Activated T-helper 1 cell treated with Interleukin-2 at 50 U/mL for 16 hours (primary cell): ENCODE measurements at places on chromosomes 7 and 10.

- DNase-seq: no peak
Measured at GRCh38 chr10:26550774-26551526, 112.8 kb downstream of the APBB1IP start.

- no peak for DNase-seq
Measured at GRCh38 chr10:78166261-78166660, 132.6 kb downstream of the RPS24 start.

GRCh38 chr7:95817866-95818640 is 45.7 kb downstream of the DYNC1I1 start:
- DNase-seq: no peak

GRCh38 chr7:15441915-15442314 is 119.9 kb downstream of the AGMO start:
- no peak for DNase-seq

DNA sequence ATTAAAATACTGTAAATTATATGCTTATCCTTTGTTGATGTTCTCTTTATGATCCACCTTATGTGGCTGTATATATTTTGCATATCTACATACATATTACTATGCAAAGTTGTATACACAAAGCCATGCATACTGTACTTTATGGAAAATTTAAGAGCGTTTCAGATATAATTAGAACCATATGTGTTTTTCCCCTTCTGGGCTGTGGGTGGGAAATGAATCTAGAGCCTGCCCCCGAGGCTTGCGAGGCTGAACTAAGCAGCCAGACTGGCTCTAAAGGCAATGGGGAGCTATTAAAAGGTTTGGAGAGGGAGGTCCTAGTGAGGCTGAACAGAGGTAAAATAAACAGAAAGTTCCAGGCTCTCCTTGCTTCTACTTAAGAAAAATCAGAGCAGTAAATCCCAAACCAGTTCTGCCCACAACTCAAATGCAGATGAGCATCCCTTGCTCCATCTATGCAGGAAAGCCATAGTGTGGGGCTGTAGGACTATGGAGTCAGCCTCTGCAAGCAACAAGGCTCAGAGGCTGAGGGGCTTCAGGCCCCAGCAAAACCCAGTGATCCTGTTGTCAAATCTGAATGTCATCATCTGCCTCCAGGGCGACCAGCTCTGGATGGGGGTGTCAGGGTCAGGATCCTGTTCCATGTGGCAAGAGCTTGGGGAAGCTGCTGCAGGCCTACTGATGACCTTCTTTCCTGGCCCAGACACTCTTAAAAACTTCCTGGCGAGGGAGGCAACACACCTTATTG is 14.1 kb upstream of the DDIT4 start:
- DNase-seq: no peak

- DNase-seq: no peak
Measured at GRCh38 chr10:106576534-106576933, 588.0 kb downstream of the SORCS1 start.

DNA sequence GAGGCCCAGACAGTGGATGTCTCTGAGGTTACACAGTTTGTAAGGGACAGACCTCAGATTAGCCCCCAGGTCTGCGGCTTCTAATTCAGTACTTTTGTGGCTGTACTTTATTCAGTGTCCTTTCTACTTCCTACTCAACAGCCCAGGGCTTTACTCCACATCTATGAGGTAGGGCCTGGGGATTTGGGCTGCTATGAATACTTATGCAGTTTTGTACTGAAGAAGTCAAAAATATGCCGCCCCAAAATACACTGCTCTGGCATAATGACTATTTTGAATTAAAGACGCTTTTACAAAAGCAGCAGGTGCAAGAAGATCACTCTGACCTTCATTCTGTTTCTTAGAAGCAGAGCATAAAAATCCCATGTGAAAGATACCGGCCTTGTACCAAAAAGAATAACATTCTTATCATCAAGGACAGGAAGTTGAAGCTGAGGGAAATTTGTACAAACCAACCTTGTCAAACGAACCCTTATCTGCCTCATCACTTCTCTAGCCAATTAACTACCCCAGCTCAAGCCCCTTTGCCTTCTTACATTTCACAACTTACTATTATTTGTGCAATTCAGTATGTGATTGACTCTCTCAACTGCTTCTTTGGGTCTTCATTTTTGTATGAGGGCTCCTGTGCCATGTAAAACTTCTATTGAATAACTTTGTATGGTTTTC is 26.1 kb upstream of the TRUB1 start:
- DNase-seq: no peak

- DNase-seq: no peak
Measured at GRCh38 chr7:75948179-75948578, 33.2 kb downstream of the POR start.

- no peak for DNase-seq
Measured at GRCh38 chr7:37488163-37488764, 39.6 kb upstream of the ELMO1 start.

DNA sequence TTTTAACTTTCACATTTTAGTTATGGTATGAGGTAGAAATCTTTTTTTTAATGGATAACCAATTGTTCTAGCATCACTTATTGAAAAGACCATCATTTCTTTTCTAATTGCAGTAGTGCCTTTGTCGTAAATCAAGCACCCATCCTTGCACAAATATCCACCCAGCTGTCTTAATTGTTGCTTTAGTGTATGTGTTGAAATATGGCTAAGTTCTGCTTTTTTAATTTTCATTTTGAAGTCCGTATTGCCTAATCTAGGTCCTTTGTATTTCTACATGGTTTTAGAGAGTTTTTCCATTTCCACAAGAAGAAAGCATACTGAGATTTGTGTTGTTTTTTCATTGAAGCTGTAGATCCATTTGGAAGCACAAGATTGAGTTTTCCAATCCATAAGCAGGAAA is 259.6 kb upstream of the SEMA3E start:
- no peak for DNase-seq

DNA sequence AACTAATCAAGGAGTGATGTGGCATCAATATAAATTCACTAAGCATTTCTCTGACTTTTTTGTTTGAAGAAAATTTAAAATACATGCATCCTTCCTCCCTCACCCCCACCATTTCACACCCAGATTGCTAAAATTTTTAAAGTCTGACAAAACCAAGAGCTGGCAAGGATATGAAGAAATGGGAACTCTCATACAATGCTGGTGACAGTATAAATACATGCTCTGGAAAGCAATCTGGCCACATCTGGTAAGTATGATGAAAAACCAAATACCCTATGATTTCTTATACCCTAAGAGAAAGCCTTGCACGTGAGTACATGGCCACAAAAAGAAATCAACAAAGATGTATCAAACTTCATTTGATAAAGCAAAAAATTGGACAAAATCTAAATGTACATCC is 31.2 kb downstream of the P4HA1 start:
- no peak for DNase-seq

- DNase-seq: no peak
Measured at GRCh38 chr10:26454891-26455290, 16.8 kb downstream of the APBB1IP start.

GRCh38 chr7:16753932-16754855 is 639 bp downstream of the TSPAN13 start:
- no peak for DNase-seq

GRCh38 chr10:6769704-6770417 is 189.8 kb upstream of the PRKCQ start:
- DNase-seq: no peak

DNA sequence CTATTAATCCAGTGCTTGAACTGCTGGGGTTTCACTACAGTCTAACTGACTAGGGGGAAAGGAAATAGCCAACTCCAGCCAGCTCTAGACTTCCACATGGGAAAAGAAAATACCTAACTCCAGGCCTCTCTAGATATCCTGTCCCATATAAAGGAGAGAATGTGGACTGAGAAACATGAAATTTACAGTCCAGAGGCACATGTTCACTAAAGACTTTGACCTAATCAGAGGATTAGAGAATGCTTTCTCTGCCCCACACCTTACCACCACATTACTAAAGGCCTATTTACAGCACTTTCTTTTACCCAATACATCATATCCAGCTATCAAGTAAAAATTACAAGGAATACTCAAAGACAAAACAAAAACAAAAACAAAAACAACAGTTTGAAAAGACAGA is 164.2 kb downstream of the PCLO start:
- no peak for DNase-seq

DNA sequence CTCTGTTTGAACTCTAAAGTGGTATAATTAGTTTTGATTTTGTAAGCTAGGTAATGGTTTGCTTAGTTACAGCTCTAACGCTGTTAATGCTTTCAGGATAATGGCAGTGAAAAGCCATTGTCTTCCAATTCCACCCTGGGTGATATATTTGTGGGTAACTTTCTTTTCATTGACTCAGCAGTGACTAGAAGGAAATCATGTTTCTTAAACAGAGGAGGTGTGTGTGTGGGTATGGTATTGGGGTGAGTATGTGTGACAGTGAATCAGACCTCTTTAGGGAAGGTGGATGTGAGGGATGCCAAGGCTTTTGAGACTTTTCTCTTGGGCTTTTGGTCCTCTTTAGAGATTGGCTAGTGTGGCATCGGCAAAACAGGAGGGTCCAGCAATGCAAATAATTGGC is 13.6 kb downstream of the ENTPD7 start:
- DNase-seq: no peak

DNA sequence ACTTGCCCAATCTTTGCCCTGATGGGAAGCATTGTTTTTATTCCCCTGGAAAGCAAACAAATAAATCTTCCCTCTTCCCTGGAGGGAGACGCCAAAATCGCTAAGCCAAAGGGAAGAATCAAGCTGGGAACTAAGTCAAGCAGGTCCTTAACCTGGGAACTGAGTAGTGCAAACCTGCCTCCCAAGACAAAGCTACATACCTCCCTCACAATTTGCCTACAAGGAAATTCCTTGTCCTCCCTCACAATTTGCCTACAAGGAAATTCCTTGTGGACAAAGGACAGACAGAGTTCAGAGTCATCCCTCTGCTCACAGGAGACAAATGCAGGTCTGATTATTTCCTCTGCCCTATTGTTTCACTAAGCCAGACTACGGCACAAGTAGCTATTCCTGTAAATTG is 50.5 kb downstream of the SPOCK2 start:
- DNase-seq: no peak

- no peak for DNase-seq
Measured at GRCh38 chr10:85786401-85786899, 580.1 kb downstream of the GRID1 start.

GRCh38 chr10:12387561-12388210 is 38.3 kb downstream of the CAMK1D start:
- DNase-seq: no peak
